RPMI8226 (cell line): ENCODE measurements at places on chromosomes 12 and 14.

- DNase-seq: no peak
These were observed 66.4 kb downstream of the PPM1A start for GRCh38 chr14:60315196-60315990.

DNA sequence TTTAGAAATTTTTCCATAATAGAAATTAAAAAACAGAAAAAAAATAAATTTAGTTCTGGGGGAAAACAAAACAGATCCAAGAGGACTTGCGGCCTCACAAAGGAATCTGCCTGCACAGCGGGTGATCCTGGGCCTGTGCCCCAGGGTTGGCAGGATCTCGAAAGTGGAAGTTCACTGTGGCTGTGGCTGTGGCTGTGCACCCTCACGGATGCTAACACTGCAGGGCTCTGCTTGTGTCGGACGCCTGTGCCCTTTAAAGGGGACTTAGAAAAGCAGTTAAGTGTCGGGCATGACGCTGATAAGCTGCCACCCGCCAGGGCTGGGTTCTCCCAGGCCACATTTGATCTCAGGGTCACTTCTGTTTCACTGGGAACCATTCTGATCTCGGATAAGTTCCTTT lies 209.1 kb downstream of the TTC7B start:
- no peak for DNase-seq

DNA sequence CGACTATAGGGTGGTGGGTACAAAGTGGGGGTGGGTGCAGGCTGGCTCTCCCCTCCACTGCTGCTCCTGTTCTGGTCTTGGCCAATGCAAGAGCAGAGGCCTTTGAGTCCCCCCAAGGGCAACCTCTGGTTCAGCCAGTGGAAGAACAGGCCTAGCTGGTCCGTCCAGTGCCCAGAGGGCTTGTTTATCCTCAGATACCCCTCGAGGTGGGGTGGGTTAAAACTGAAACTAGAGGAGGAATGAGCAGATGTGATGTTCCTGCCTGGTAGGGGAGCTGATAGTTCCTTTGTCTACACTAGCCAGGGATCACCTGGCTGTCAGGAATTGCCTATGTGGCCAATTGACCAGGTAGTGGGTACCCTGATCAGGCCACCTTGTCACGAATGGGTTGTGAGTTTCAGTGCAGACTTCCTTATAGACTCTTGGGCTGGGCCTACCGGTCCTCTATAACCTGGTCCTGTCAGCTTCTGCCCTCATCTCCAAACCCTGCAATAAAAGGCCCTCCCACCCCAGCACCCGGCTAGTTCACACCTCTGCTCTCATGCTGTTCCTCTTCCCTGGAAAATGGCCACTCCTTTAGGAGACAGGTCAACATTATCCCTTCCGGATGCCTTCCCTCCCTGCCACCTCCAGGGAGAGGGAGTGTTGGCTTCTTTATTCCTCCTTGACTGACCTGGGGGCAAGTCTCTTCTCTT lies 10.7 kb upstream of the HSP90AA1 start:
- DNase-seq: no peak

GRCh38 chr12:117402363-117402762 lies 40.9 kb upstream of the NOS1 start:
- DNase-seq: no peak

GRCh38 chr14:31699809-31700208 lies 138.6 kb downstream of the NUBPL start:
- DNase-seq: no peak

DNA sequence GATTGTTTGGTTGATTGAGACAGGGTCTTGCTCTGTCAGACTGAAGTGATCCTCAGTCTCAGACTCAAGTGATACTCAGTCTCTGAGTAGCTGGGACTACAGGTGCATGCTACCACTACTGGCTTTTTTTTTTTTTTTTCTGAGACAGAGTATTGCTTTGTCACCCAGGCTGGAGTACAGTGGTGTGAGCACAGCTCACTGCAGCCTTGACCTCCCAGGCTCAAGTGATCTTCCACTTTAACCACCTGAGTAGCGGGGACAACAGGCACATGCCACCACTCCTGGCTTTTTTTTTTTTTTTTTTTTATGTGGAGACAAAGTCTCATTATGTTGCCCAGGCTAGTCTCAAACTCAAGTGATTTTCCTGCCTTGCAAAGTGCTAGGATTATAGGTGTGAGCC lies 31.8 kb downstream of the CPSF2 start:
- no peak for DNase-seq

- peak; percentile 92 for DNase-seq
These were observed 32.7 kb downstream of the DAD1 start for GRCh38 chr14:22556021-22556989.

- no peak for DNase-seq
These were observed 99.0 kb downstream of the RTN1 start for GRCh38 chr14:59771577-59771976.

DNA sequence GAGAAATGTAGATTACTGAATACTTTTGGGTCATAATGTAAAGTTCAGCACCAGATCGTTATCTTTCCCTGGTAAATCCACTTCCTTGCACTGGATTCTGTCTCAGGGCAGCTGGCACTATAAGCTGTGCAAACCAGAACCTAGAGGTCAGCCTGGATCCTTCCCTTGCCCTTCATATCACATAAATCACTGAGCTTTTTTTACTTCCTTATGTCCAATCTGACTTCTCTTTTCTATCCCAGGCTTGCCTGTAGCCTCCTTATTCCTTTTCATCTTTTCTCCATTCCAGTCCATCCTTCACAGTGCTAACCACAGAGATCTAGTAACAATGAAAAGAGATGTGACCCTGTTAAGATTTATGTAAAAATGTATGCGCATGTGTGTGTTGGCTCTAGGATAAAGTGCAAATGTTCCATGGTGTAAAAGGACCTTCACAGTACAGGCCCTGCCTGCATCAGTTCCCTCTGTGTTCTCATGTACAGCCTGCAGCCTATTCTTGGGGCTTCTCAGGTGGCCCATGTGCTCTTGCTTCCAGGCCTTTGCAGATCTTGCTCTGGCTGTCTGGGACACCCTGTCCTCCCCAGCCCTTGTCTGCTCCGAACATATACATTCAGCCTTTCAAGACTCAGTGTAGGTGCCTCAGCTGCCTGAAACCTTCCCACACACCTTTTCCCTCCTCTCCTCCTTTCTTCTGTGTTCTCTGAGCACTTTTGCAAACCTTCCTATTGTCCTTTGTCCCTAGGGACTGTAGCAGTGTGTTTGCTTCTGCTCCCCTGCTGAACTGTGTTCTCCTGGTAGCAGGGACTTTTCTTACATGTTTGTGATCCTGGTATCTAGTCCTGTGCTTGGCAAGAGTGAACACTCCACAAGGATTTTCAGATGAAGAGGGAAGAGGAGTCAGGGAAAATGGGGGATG lies 30.0 kb downstream of the PELI2 start:
- DNase-seq: no peak

DNA sequence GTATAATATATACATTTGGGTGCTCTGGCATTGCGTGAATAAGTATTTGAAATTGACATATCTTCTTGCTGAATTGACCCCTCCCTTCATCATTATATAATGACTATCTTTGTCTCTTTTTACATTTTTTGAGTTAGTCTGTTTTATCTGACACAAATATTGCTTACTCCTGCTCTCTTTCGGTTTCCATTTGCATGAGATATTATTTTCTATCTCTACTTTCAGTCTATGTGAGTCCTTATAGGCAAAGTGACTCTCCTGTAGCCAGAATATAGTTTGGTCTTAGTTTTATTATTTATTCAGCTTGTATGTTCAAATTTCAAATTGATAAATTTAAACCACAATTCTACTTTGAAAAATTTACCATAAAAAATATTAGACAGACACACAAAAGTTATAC lies 491.0 kb downstream of the NAV3 start:
- no peak for DNase-seq

DNA sequence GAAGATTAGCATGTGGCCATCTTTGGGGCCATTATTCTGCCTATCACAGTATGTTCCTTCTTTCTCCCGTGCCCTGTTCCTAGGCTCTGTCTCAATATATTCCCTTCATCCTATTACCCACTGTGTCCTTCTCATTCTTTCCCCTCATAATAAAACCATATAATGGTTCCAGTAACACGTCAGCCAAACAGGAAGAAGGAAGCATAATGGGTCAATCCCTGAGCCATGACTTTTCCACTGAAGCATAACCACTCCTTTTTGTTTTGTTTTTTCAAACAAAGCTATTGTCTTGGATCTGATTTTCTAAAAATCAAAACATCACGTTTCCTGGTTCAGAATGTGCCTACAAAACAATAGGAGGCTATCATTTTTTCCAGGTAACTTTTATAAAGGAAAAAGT lies 21.3 kb upstream of the RHOJ start:
- no peak for DNase-seq

- no peak for DNase-seq
These were observed 311.2 kb downstream of the CACNA1C start for GRCh38 chr12:2363836-2364609.

DNA sequence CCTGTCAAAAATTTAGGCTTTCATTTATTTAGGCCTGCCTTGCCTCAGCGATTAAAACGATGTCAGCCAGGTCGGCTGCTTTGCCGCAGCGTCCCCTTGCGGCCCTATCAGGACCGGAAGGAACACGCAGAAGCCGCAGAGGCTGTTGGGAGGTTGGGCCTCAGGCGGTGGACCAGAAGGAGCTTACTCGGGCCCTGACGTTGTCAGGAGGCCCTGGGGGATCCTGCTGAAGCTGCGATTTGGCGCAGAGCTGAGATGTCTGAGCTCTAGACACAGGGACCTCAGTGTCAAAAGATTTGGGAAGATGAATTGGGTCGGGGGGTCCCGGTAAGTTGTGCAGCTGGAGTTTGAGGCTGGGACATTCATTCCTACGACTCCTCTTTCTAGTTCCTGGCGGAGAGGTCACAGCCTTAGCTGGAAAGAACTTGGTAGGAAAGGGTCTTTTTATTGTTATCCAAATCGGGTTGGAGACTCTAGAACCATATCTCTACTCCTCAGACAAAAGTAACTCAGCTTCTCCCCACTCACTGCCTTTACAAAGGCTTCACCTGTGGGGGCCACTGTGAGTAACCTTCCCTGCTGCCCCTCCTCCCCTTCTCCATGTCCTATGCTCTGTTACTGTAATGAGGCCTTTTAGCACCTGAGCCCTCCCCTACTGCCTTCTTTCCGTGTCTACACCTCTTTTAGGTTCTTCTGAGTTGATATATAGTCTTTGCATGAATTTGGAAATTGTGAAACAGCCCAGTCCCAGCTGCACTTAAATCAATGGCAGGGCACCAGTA lies 6.6 kb upstream of the ABCD2 start:
- DNase-seq: no peak

DNA sequence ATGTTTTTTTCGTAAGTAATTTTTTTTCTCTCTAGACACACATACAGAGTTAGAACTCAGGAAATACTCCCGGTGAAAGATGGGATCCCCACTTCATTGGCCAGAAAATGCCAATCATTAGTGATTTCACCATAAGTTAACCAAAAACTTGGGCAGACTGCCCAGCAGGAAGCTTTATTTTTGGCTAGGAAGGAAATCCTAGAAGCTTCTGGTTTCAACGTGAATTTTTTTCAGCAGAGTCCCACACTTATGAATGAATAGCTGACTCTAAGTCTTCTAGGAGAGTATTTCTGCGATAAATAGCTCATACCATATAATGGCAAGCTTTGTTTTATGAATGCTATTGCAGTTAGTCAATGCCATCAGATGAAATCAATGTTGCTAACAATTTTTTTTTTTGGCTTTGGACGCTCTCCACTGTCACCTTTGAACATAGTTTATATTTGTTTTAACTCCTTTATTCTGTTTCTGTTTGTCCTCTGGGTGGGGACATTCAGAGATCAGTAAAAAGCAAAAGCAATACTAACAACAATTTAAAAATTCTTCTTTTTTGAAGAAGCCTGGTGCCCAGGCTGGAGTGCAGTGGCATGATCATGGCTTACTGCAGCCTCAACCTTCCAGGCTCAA lies 9.5 kb downstream of the PPP1CC start:
- DNase-seq: no peak

- DNase-seq: no peak
These were observed 515.7 kb downstream of the MED13L start for GRCh38 chr12:115761784-115762183.

GRCh38 chr12:58099476-58099875 lies 158.1 kb downstream of the ATP23 start:
- DNase-seq: no peak

DNA sequence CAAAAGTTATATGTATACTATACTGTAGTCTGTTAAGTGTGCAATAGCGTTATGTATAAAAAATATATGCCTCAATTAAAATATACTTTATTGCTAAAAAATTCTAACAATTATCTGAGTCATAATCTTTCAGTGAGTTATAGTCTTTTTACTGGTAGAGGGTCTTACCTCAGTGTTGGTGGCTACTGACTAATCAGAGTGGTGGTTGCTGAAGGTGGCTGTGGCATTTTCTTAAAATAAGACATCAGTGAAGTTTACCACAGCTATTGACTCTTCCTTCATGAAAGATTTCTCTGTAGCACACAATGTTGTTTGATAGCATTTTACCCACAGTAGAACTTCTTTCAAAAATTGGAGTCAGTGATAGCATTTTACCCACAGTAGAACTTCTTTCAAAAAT lies 23.4 kb downstream of the POLR3B start:
- DNase-seq: no peak
